ENCODE measurements at places on chromosomes 1 and 21. TPM values are rescaled to one million over a fixed set of nuclear protein-coding genes. Genes with fewer than 3 reads are reported as not detected.
A peak's percentile ranks its signal among the peaks of the same experiment; 100 is the strongest.

GRCh38 chr1:62218604-62219003, 24.0 kb downstream of the L1TD1 start:
- no peak for DNase-seq

Gene INTS11
- 150 TPM for total RNA-seq

DNA sequence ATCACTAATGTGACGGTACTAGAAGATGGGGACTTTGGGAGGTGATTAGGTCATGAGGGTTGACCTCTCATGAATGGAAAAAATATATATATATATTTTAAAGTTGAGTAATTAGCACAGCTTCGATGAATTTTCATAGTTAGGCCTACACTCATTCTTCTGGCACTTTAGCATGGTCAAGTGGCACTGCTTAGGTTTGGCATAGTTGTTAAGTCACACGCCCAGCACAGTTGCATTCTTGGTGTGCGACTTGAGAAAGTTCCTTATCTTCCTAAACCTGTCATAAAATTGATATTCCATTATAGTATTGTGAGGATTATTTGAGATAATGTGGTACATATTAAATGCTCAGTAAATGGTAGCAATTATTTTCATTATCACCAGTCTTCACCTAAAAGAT, 47.7 kb downstream of the MAN1A2 start:
- no peak for DNase-seq

- no peak for DNase-seq
These were observed 80.3 kb downstream of the GLIS1 start for GRCh38 chr1:53658489-53659230.

GRCh38 chr1:44266400-44267344, 53.4 kb downstream of the DMAP1 start:
- DNase-seq = no peak

DNA sequence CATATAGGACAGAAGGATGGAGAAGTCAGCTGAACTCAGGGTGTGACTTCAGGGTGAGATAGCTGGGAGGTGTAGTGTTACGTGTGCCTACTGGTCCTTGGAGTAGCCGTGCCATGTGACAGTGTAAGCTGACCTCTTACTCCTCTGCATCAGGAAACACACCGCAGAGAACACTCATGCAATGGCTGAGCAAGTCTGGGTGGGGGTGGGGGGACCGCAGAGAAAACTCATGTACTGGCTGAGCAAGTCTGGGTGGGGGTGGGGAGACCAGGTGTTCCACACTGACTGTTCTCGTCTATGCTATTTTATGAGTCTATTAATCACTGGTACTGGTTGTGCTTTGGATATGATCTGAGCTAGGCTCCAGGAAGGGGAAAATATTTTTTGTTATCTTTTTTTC, 233.1 kb downstream of the PAPPA2 start:
- no peak for DNase-seq

DNA sequence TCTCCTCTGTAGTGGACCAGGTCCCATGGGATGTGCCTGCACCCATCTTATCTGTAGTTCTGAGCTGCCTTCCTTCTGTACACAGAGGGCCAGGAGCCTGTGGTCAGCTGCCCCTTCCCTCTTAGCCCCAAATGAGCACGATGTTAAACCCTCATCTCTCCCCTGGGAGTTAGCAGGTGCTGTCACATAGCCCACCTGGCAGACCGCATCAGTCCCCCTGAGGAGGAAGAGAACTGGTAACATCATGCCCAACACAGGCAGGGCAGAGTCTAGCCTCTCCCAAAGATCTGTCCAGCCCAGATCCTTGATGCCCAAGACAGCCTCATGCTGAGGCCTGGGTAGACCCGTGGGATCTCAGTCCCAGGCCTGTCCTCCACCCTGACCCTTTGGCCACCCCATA, 4.7 kb downstream of the TIE1 start:
- no peak for DNase-seq

DNA sequence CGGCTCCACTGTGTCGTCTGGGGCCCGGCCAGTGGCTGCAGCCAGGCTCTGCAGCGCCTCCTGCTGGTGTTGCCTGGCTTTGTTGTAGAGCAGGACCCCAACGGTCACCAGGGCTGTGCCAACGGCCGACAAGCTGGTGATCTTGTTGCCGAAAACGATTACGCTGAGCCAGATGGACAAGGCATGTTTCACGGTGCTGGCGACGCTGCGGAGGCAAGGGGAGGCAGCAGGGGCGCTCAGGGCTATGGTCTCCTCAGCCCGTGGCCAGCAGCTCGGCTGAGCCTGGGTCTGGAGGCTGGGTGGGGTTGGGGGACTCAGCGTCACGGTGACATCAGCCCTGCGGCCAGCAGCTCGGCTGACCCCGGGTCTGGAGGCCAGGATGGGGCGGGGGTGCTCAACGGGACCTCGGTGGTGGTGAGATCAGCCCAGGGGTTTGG, 7.0 kb upstream of the CDK11B start:
- DNase-seq = no peak

GRCh38 chr1:92808381-92808780, 23.5 kb upstream of the RPL5 start:
- DNase-seq = peak; percentile 69

Gene KRTAP7-1
- not detected for total RNA-seq

Gene RAB4A
- total RNA-seq = 29.0 TPM

Gene RIIAD1
- total RNA-seq = not detected

Gene TNFRSF18
- total RNA-seq = 14.1 TPM

DNA sequence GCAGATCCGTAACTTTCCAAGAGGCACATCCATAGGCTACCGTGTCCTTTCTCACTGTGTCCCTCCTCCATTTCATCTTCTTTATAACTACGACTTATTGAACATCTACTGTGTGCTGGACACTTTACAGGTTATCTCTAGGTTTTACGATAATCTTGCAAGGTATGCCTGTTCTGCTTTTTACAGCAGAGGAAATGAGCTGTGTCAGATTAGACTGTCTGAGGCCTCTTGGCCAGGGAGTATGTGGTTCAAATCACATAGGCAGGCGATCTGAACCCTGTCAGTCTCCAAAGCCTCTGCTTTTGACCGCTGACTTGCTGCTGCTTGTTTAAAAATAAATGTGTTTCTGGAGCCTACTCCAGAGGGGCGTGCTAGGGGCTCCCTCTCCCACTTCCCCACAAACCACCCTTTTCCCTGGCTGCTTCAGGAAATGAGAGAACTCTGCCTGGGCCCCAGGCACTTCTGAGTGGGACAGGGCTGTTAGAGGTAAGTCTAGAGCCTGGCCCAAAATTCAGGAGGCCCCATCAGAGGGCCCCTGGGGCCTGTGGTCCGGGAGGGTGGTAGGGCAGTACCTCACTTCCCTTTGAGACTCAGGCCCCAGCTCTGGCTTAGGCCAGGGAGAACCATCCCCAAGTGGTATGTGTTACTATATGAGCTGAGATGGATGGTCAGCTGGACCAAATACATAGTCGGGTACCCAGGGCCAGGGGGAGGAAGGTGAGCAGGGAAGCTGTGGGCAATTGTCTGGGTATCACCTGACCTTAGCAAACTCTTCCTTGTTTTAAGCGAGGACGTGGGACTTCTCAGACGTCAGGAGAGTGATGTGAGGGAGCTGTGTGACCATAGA, 4.4 kb downstream of the PSEN2 start:
- no peak for DNase-seq

DNA sequence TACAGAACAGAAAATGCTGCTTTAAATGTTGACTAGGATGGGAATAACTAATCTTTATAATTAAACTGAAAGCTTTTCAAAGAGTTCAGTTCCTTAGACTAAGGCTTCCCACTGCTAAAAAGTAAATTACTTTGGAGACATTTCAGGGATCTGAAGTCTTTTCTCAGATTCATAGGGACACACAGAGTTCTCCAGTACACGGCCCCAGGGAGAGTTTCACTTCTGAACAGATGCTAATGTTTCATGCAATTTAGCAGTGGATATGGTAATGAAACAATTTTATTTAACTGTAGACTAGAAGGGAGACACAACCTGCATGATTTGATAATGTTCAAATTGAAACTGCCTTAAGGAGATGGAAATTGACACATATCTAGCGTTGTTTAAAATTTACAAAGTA, 1282.6 kb downstream of the NCAM2 start:
- no peak for DNase-seq

- peak; percentile 81 for DNase-seq
These were observed at the start of gene PDIK1L for GRCh38 chr1:26111530-26112406. Gene PDIK1L, plus strand, starts transcription at chr1:26111824. Its CDS starts 2,485 bp downstream, at chr1:26114309.

- DNase-seq = no peak
These were observed 62.5 kb downstream of the NDUFS5 start for GRCh38 chr1:39088658-39089057.

DNA sequence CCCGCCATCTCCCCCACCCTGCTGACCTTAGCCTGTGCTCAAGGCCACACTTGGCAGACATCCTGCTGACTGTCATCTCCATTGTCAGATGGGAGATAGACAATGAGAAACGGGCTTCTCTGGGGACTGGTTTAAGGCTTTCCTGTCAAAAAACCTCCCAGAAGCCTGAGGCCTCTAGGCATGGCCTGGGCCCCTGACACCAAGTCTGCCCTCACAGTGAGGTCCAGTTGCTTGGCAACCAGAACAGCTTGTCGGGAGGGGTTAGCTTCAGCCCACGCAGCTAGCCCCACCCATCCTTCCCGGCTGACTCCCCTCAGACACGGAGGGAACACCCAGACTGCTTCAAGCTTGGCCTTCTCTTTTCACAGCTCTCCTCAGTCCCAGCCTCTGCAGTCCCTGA, 11.0 kb downstream of the PLEKHA6 start:
- no peak for DNase-seq

Gene L1TD1
- total RNA-seq = not detected

DNA sequence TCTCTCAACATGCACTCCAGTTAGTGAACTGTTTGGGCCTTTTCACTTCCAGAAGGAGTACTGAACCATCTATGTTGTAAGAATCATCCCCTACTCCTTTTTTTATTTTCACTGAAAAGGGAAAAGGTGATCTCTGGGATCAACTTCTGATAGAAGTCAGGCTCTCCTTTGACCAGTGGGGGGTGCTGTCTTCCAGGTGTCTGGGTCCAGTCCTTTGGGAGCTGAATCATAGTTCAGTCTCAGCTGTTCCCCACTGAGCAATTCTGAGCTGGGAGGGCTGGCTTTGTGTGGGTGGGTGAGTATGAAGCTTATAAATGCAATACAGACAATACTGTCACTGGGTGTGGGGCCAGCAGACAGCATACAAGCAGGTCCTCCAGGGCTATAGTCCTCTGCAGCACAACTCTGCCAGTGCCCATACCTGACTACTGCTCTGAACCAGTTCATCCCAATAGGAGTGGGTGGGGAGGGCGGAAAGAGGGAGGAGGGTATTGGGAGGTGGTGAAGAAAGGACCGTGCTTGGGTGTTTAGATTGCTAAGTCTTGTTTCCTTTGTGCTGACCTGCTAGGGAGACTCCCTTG, 12.5 kb upstream of the SARS1 start:
- DNase-seq = peak; percentile 49

Gene SYCP1
- not detected for total RNA-seq

Gene ITLN1
- total RNA-seq = not detected

DNA sequence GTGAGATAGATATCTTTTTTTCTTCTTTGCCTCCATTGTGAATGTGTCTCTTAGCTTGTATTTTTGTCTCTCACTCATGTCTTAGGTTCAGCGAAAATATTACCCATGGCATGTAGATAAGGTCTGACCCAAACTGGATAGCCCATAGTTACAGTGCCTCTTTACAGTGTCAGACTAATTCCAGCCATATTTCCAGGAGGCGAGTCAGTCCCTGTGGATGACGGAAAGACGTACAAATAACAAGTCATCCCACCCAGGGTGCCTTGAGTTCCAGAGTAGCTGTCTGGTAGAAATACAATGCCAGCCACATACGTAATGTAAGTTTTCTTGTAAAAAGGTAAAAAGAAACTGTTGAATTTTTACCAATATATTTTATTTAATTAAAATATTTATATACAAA, 157.3 kb downstream of the ZNF281 start:
- no peak for DNase-seq

DNA sequence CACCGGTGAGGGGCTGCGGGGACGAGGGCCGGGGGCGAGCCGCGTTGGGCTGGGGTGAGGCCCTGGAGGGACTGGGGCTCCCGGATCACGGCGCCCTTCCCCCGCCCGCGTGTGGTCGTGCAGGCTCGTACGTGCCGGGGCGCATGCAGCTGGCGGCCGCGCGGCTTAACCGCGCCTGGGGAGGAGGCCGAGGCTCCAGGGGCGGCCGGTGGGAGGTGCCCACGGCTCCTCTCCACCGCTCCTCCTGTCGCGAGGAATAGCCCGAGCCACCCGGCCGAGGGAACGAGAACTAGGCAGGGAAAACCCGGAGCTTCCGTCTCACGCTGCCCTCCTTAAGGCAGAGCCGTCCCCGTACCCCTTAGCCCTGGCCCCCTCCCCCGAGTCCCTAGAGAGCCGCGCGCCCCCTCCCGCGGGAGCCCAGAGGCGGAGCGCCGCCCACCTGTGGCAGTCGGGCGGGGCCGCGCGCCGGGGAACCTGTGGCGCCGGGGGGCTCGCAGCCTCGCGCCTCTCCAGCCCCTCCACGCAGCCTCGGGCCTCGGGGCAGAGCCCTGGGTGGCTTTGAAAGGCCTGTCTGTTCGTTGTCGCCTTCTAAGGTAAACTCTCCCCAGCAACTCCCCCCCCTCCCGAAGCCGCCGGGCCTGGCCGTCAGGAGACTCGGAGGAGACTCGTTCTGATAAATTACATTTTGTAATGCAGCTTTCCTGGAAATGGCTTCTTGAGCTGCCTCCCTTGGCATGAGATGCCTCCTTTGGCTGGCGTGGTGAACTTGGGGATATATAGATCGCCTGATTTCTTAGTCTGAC, 746 bp downstream of the AK4 start:
- DNase-seq = no peak

- DNase-seq = no peak
These were observed 181.8 kb downstream of the ZNF281 start for GRCh38 chr1:200228081-200228480.

GRCh38 chr1:191729742-191730141, 428.5 kb upstream of the RGS18 start:
- no peak for DNase-seq

DNA sequence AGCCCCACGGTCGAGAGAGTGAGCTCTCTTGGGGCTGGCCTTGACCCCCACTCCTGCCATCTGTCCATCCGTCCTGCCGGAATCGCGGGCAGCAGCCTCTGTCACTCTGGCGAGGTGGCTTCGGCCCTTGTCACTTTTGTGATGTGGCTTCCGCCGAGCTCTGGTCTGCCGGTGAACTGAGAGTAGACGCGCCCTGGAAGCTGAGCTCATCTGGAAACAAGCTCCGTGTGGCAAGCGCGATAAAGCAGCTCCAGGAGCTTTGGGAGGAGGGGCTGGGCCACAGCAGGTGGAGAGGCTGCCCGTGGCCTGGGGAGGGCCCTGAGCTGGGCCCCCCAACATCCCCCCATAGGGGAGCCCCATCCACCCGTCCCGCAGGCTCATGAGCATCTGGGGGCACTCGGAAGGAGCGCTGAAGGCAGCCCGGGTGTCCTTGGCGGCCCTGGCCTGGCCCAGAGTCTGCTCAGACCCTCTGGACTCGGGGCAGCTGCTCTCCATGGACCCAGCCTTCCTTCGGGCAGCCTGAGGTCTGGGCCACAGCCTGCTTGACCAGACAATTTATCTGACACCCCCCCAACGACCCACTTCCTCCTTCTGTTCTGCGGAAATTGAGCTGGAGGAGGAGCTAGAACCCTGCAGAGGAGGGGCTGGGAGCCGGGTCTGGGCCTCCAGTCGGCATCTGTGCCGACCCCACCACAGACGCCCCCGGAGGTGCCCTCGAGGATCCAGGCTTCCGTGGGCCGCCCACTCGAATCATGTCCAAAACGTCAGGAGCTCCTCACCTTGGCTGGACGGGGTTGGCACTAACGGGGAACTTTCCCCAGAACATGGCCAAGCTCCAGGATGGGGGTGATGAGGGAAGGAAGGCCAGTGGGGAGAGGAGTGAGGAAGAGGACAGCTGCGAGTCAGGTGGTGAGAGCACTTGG, 59.1 kb downstream of the SLC19A1 start:
- DNase-seq = no peak

Gene KLF17
- total RNA-seq = not detected

All from PC-9 (cell line).